ENCODE measurements at places on chromosomes 6 and 20. TPM values are rescaled to one million over a fixed set of nuclear protein-coding genes. Genes with fewer than 3 reads are reported as not detected.

The GGTLC1 gene
- total RNA-seq, result not detected

The PERP gene
- total RNA-seq, result 14.8 TPM

The SLC17A2 gene
- not detected for total RNA-seq

The NNAT gene
- total RNA-seq, result 2.6 TPM

The GATA5 gene
- total RNA-seq, result 0.16 TPM

The KHDRBS2 gene
- total RNA-seq, result 0.57 TPM

The MYT1 gene
- total RNA-seq, result not detected

The OPN5 gene
- not detected for total RNA-seq

The TMEM63B gene
- 23.5 TPM for total RNA-seq

DNA sequence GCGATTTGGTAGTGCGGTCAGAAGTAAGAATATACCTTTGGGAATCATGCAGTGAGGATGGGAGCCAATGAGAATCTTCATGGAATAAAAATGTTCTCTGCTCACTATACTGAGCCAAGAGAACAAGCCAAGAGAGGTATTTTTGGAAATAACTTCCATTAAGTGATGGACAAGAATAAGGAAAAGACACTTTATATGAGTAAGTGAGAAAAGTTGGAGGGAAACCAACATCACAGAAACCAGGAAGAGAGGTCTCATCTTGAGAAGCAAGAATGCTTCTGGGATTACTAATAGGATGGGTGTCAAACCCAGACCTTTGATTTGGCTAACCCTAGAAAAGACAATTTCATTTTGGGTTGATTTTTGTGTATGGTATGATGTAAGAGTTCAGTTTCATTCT, 181.2 kb upstream of the JAG1 start:
- H3K4me3 ChIP-seq, result no peak overlapping the region
- no peaks in the 10 kb centered on the region for H3K27me3 ChIP-seq
- peaks cover 3% of the 10 kb centered on the region for H3K4me1 ChIP-seq
- DNase-seq, result no peak

DNA sequence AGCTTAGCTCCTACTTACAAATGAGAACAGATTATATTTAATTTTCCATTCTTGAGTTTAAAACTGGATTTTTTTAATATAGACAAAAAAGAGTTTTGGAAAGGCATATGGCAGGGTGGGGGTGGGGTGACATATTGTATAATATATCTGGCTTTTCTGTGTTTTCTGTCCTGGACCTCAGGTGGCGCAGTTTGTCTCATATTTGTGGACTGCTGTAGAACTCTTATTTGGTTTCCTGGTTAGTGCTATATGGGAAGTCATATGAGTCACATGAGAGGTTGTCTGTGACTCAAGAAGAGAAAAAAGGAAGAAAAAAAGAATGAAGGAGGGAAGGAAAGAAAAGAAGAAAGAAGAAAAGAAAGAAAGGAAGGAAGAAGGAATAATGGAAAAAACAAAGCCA, 131.8 kb downstream of the CLVS2 start:
- H3K36me3 ChIP-seq, result no peaks in the 10 kb centered on the region
- H3K4me1 ChIP-seq, result no peaks in the 10 kb centered on the region
- H3K27me3 ChIP-seq, result no peaks in the 10 kb centered on the region
- no peak overlapping the region for H3K27ac ChIP-seq

GRCh38 chr20:41051009-41051825, 22.6 kb downstream of the TOP1 start:
- H3K4me3 ChIP-seq, result no peak overlapping the region
- DNase-seq, result no peak
- H3K4me1 ChIP-seq, result peaks cover 6% of the 10 kb centered on the region
- no peaks in the 10 kb centered on the region for H3K27me3 ChIP-seq
- no peak overlapping the region for H3K27ac ChIP-seq
- no peaks in the 10 kb centered on the region for H3K36me3 ChIP-seq

- no peaks in the 10 kb centered on the region for H3K36me3 ChIP-seq
- no peak for DNase-seq
- H3K27me3 ChIP-seq, result no peaks in the 10 kb centered on the region
Measured at GRCh38 chr6:14771016-14771415, 474.9 kb upstream of the JARID2 start.

GRCh38 chr6:154757352-154758050, 24.3 kb downstream of the SCAF8 start:
- H3K27me3 ChIP-seq, result no peaks in the 10 kb centered on the region
- no peaks in the 10 kb centered on the region for H3K36me3 ChIP-seq
- H3K4me3 ChIP-seq, result no peak overlapping the region
- no peak overlapping the region for H3K27ac ChIP-seq

- H3K4me1 ChIP-seq, result no peaks in the 10 kb centered on the region
- DNase-seq, result no peak
- H3K27ac ChIP-seq, result peak overlapping the region; percentile 47
- no peaks in the 10 kb centered on the region for H3K27me3 ChIP-seq
- no peak overlapping the region for H3K4me3 ChIP-seq
Measured at GRCh38 chr6:136793363-136793762, 1.1 kb upstream of the MAP3K5 start.

- no peak overlapping the region for H3K27ac ChIP-seq
- no peak overlapping the region for H3K4me3 ChIP-seq
- H3K4me1 ChIP-seq, result no peaks in the 10 kb centered on the region
- DNase-seq, result no peak
Measured at GRCh38 chr20:62618611-62619529, 23.4 kb upstream of the SLCO4A1 start.

GRCh38 chr6:113318575-113318917, 538.6 kb upstream of the MARCKS start:
- no peak overlapping the region for H3K27ac ChIP-seq
- H3K36me3 ChIP-seq, result no peaks in the 10 kb centered on the region
- no peak for DNase-seq
- no peak overlapping the region for H3K4me3 ChIP-seq

DNA sequence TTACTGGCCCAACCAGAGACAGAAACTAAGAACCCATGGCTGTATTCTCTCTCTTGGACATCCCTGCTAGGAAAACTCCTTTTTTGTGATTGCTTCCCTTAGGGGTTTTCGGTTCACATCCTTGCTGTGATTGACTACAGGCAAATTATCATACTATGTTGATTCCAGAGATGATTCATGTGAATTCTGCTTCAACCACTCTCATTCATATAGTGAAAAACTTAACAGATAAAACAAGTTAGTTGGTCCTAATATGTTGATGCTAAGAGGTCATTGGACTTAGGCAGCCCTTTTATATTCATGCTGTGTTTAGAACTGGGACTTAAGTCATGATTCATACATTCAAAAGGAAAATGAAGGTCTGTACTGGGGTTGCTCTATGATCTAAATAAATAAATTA, 76.9 kb upstream of the CCN2 start:
- no peaks in the 10 kb centered on the region for H3K36me3 ChIP-seq
- no peaks in the 10 kb centered on the region for H3K27me3 ChIP-seq
- no peak overlapping the region for H3K4me3 ChIP-seq
- no peaks in the 10 kb centered on the region for H3K4me1 ChIP-seq
- no peak for DNase-seq

- H3K27me3 ChIP-seq, result no peaks in the 10 kb centered on the region
- H3K4me1 ChIP-seq, result no peaks in the 10 kb centered on the region
- H3K36me3 ChIP-seq, result no peaks in the 10 kb centered on the region
- no peak overlapping the region for H3K4me3 ChIP-seq
Measured at GRCh38 chr6:54074578-54075195, 36.6 kb upstream of the MLIP start.

DNA sequence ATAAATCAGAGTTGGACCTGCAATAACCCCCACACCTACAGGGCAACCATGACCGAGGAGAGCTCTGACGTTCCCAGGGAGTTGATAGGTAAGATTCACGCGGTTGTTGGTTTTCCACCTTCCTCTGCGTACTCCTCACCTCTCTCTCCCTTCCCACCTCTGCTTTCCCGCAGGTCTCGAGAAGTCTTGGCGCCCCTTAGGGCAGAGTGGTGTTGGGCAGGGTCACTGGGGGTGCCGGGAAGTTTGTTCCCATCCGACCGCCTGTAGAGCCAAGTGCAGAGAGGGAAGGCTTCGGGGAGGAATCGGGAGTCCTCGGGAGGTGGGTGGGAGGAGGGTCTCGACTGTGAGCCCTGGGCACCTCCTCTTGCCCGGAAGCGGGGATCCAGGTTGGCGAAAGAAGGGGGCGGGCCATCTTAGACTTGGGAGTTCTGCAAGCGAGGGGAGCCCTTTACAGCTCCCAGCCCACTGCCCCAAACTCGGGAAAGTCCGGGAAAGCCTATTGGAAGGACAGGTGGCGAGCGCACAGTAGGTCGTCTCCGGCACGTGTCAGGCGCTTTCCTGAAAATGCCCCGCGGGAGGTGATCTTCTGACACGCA, 672 bp downstream of the CARMIL1 start:
- peak; percentile 79 for DNase-seq
- H3K27me3 ChIP-seq, result no peaks in the 10 kb centered on the region
- H3K36me3 ChIP-seq, result no peaks in the 10 kb centered on the region
- peak overlapping the region; percentile 52 for H3K27ac ChIP-seq

DNA sequence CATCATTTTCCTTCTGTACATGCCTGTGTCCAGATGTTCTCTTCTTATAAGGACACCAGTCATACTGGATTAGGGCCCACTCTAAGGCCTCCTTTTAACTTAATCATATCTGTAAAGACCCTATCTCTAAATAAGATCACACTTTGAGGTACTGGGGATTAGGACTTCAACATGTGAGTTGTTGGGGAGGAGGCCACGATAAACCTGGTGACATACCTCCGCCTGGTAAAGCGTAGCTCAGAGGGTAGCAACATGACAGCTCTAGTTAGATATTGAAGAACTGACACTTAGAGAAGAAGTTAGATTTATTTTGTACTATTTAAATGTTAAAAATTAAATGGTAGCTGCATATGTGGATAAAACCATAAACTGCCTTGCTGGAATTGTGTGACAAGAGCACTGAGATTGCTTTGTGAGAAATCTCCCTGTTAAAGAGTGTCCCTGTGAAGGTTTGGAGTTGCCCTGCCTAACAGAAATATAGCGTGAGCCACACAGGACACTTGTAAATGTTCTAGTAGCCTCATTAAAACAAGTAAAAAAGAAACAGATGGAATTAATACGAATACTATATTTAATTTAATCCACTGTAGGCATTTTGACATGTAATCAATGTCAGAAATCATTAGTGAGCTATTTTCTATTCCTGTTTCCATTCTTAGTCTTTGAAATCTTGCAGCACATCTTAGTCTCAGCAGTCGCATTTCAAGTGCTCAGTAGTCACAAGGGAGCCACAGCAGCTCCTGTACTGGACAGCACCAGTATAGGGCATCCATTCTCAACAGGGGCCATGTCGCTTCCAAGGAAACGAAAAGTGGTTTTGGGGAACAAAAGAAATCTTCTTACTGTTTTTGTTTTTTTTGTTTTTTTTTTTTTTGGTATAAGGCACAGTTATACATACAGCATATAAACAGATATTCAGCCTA, 13.4 kb downstream of the PLCB1 start:
- no peak overlapping the region for H3K4me3 ChIP-seq
- no peak overlapping the region for H3K27ac ChIP-seq
- H3K36me3 ChIP-seq, result no peaks in the 10 kb centered on the region
- no peaks in the 10 kb centered on the region for H3K4me1 ChIP-seq
- H3K27me3 ChIP-seq, result no peaks in the 10 kb centered on the region
- DNase-seq, result no peak

DNA sequence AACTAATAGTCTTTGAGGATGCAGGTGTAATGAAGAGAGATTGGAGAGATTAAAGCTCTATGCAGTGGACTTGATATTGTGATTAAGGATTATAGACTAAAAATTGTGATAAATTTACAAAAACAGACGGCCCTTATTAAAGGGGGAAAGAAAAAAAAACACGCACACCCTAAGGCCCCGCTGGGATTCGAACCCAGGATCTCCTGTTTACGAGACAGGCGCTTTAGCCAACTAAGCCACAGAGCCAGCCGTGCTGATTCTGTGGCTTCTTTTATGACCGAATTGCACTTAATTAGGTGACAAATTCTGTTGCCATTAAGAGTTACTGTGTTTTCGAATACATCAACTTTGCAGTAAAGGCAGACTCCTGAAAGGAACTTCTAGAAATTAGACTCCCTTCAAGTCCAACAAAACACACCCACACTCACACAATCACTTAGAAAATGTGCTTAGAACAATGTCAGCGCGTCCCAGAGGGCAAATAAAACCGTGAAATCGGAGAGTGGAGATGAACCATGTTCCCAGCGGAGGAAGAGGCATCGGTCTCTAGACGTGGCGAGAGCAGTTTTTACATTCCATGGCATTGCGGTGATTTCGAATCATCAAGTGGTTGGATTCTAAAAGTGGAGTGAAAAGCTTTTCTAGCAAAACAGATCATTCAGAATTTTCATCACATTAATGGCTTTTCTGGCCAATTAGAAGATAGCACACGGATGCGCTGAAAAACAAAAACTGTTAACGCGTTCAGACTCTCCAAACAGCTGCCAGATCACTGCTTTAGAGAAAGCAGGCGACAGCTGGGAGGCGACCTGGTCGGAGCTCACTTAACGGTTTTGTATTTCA, 122.6 kb downstream of the GPX5 start:
- no peaks in the 10 kb centered on the region for H3K4me1 ChIP-seq
- H3K27ac ChIP-seq, result no peak overlapping the region
- H3K4me3 ChIP-seq, result peak overlapping the region; percentile 64
- no peak for DNase-seq

DNA sequence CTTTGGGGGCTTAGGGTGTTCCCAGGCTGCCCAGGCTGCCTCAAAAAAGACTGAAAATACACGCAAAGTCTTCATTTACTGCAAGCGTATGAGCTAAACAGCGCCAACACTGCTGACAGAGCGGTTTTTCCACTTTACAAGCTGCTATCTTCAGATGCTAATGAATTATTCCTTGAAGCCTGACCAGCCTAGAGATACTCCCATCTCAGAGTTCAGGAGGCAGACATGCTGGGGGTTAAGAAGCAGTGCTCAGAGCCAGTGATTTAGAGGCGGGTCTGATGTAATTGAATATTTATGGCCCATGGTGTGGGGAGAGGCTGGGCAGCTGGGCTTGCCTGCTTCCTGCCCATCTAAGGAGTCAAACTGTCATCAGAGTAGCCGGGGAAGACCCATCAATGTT, 241.4 kb downstream of the SLC24A3 start:
- no peak for DNase-seq
- no peak overlapping the region for H3K4me3 ChIP-seq
- H3K27me3 ChIP-seq, result no peaks in the 10 kb centered on the region
- peaks cover 3% of the 10 kb centered on the region for H3K4me1 ChIP-seq
- H3K36me3 ChIP-seq, result no peaks in the 10 kb centered on the region

DNA sequence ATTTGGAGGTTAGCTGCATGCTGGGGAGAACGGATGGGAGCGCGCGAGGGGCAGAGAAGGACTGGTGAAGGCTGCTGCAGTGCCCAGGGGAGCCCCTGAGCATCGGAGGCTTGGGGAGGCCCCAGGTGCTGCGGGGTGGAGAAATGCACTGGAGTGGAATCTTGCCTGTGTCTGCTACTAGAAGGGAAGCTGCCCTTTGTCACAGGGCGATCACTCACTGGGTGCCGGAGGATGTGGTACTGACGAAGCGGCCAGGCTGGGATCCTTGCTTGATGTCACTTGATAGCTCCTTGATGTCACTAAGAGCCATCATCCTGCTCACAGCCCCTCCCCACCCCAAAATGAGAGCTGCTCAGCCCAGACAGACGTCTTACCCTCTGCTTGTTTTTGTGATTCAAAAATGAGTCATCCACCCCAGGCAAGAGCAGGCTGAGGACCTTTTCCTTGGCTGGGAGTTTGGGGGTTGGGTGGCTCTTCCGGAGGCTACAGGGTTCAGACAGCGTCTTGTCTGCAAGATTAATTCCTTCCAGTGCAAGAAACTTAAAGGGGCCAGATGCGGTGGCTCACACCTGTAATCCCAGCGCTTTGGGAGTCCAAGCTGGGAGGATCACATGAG, 62.6 kb upstream of the PMEPA1 start:
- H3K4me3 ChIP-seq, result no peak overlapping the region
- no peaks in the 10 kb centered on the region for H3K27me3 ChIP-seq
- no peak for DNase-seq
- H3K4me1 ChIP-seq, result no peaks in the 10 kb centered on the region
- H3K27ac ChIP-seq, result no peak overlapping the region
- no peaks in the 10 kb centered on the region for H3K36me3 ChIP-seq

- no peaks in the 10 kb centered on the region for H3K36me3 ChIP-seq
- DNase-seq, result no peak
- H3K27me3 ChIP-seq, result no peaks in the 10 kb centered on the region
- H3K4me3 ChIP-seq, result no peak overlapping the region
- no peaks in the 10 kb centered on the region for H3K4me1 ChIP-seq
Measured at GRCh38 chr20:5349448-5349847, 32.7 kb upstream of the PROKR2 start.

All from aorta (tissue), 5 donors.